HT-29 (cell line): ENCODE measurements at places on chromosomes 2 and 18. TPM values are rescaled to one million over a fixed set of nuclear protein-coding genes. Genes with fewer than 3 reads are reported as not detected.

- no peak for DNase-seq
Observed at GRCh38 chr18:40984856-40985255, 970.2 kb upstream of the PIK3C3 start.

DNA sequence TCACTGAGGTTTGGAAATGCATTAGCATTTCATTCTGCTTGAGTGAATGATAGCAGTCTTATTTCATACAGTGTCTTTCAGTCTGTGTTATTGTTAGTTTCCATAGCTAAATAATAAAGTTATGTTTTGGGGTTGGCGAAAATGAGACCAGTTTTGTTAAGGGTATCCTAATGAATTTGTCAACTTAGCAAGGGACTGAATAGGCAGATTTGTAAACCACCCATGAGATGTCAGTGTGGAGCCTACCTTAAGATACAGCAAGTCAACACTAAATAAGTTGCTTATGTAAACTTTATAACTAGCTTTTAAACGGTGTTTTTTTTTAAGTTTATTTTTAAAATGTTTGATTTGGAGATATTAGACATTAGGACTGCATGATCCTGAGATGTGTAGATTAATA is 11.9 kb downstream of the NAPG start:
- DNase-seq: no peak

MYO1B gene
- total RNA-seq: 2.0 and 2.5 TPM in 2 replicates

RGPD4 gene
- not detected in 2 replicates for total RNA-seq

GRCh38 chr18:24460388-24460787 is at the start of gene HRH4:
Gene HRH4, plus strand, starts transcription at chr18:24460637. Its CDS starts 92 bp downstream, at chr18:24460729.
- DNase-seq: no peak

DNA sequence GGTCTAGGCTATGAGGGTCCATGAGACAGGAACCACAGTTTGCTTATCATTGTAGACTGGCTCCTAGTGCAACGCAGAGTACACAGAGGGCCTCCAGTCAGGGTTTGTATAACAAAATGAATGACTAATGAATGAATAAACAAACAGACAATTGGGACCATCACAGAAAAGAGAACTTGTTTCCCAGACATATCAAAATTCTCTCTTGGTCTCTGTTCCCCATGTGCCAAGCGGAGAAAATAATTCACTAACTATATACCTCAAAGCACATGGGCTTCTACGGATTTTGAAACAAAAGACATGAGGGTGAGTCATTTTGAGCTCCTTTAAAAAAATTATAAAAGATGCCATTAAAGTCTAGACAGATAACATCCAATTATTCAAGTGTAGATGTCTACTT is 28.0 kb downstream of the INO80C start:
- no peak for DNase-seq

DNA sequence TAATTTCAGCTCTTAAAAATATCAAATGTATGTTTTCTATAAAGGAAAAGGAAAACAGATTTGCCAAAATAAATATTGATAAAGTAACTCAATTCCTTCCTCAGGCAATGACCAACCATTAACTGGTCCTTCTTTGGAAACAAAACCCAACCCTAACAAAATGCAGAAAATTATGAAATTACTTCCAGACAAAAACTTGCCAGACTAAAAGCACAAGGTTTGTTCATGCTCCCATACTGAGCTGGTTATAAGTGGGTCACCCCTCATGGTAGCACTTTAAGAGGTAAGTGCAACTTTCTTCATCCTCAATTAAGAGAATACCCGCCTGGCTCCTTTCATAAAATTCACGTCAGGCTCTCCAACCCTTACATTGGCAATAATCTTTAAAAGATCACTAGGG is 31.1 kb upstream of the TTC32 start:
- no peak for DNase-seq

DNA sequence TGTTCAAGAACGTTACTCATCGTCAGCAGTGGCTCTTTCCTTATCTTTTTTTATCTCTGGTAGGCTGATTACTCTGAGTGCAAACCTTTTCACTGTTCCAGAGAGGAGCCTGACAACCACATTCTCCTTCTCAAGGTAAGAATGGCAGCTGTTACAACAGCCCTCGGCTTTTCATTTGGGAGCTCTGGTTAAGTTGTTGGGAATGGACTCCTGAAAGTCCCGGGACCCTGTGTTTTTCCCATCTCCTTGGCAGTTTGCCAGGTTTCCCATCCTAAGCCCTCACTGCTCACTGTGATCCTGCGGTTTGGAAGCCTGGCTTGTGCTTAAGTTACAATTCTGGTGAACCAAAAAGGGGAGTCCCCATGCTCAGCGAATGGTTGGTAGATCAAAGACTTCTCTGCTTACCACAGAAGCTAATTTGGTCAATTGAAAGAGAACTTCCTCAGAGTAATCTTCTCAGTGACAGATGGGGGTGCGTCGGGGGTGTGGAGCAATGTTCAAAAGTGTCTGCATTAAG is 122.3 kb downstream of the LYPD6B start:
- no peak for DNase-seq

DNA sequence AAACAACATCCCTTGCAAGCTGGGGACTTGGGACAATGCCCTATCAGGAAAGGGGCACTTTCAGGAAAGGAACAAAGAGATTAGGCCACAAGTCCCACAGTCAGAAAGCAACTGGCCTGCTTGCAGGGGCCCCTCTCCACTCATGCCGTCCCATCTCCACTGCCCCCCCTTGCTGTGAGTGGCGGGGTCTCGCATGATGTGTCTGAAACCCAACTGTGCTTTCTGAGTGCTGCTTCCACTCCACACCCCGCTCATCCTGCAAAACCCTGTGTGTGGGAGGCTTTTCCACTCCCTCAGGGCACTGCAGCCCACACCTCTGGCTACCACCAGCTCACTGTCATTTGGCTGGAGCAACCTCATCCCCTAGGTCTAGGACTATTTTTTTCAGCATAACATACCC is 7.9 kb downstream of the HS6ST1 start:
- no peak for DNase-seq

GRCh38 chr2:53286345-53286744 is 481.3 kb upstream of the CHAC2 start:
- no peak for DNase-seq

HS6ST1 gene
- 17.6 and 17.7 TPM in 2 replicates for total RNA-seq

- DNase-seq: no peak
Observed at GRCh38 chr2:74253306-74253970, 55.0 kb downstream of the MTHFD2 start.

MPPE1 gene
- total RNA-seq: 19.0 and 21.5 TPM in 2 replicates

RHBDD1 gene
- 1.7 and 8.7 TPM in 2 replicates for total RNA-seq

CDK15 gene
- not detected in 2 replicates for total RNA-seq

AQP12B gene
- not detected in 2 replicates for total RNA-seq

WBP1 gene
- total RNA-seq: 71.2 and 76.1 TPM in 2 replicates

GRCh38 chr18:59878644-59879043 is 21.2 kb upstream of the PMAIP1 start:
- no peak for DNase-seq

HDAC4 gene
- 16.0 and 19.9 TPM in 2 replicates for total RNA-seq

DNA sequence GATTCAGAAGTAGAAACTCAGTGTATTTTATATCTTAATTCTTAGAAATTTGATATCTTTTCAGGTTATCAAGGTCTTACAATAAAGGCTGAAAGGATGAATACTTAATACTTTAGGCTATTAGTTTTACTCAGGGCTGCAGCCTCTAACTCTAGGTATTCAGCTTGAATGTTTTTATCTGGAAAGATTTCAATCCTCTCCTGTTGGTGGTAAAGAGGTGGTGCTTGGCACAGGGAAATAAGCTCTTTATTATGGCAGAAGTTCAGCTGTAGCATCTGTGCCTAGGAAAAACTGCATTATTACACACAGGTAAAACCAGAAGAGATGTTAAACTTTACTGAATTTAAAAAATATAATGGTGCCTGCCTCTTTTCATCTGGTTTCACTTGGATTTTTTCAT is 11.1 kb downstream of the ACVR2A start:
- DNase-seq: no peak

DNA sequence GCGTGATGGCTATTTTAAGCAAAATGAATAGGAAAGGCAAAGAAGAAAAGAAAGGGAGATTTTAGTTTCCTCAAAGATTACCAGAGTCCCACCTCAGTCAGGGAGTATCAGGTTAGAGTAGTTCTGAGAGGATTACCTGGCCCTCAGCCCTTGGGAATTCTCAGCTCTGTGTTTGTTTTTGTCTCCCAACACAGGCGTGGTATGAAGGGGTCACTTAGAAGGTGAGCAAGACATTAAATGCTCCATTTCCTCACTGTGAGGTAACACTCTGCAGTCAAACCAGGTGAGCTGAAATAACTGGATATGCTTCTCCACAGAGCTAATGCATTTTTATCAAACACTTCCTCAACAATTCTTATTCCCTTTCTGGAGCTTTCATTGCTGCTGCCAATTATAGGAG is 232.2 kb downstream of the IKZF2 start:
- peak; percentile 67 for DNase-seq

DTNA gene
- total RNA-seq: 0.18 TPM in 1 of 2 replicates, not detected in the other

- no peak for DNase-seq
Observed at GRCh38 chr2:234990300-234990699, 38.5 kb downstream of the SH3BP4 start.

DNA sequence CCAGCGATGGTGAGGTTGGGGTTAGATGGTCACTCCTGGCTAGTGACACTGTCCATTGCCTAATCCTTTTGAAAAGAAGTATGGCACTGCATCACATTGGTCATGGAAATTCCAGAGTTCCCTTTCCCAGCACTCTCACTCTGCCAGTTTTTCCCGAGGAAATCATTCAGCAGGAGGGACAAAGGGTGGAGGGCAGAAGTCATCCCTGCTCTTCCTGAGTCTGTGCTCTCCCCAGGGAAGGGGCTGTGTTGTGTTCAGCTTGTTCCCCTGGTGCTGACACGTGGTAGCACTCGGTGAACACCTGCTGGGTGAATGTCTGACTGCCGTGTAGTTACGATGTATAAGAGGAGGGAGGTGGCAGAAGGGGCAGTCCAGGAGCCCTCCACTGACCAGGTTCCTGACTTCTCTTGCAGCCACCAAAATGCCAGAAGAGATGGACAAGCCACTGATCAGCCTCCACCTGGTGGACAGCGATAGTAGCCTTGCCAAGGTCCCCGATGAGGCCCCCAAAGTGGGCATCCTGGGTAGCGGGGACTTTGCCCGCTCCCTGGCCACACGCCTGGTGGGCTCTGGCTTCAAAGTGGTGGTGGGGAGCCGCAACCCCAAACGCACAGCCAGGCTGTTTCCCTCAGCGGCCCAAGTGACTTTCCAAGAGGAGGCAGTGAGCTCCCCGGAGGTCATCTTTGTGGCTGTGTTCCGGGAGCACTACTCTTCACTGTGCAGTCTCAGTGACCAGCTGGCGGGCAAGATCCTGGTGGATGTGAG is 21.6 kb downstream of the STEAP3 start:
- DNase-seq: no peak

MSTN gene
- total RNA-seq: not detected in 2 replicates

- no peak for DNase-seq
Observed at GRCh38 chr2:25887624-25888242, 9.4 kb upstream of the ASXL2 start.

- peak; percentile 61 for DNase-seq
Observed at GRCh38 chr2:20516646-20517341, 69.9 kb downstream of the RHOB start.

CABYR gene
- 0.36 and 0.91 TPM in 2 replicates for total RNA-seq

DNA sequence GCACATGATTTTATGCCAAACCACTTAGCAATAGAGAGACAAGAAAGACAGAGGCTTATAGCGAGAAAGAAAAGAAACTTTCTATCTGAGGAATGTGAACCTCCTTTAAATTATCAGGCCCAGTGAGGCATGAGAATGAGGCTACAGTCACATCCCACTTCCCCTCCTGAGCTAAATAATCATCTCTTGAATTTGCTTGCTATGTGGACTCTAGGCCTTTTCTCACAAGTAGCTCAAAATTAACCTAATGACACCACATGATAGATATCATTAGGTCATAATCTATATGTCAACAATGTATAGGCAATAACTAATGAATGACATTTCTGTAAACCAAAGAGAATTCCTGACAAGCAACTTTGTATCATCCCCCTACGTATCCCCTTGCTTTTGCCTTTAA is 301.5 kb upstream of the MGAT5 start:
- DNase-seq: no peak

DNA sequence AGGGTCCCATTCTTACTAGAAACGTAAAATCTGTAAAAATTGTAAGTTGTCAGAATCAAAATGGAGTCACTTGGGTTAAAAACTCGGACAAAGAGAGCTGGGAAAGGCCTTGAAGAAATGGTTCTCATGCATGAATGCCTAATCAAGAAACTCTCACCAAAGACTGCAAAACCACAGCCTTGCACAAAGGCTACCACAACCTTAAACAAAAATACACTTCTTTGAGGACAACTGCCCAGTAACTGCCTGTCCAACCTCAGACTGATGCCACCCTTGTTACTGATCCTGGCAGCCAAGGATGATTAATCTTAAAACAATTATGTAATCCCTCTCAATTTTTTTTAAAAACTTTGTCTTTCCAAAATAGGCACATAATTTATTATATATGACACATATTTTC is 299.3 kb downstream of the CCDC85A start:
- no peak for DNase-seq

- DNase-seq: no peak
Observed at GRCh38 chr2:172999641-173000386, 75.8 kb upstream of the MAP3K20 start.

LYPD6B gene
- total RNA-seq: 2.1 and 3.1 TPM in 2 replicates

GRCh38 chr2:18154259-18154658 is 275.8 kb downstream of the KCNS3 start:
- DNase-seq: no peak

- DNase-seq: peak; percentile 97
Observed at GRCh38 chr2:70328921-70329561, 27.2 kb upstream of the FAM136A start.

KATNAL2 gene
- 0.23 TPM in 1 of 2 replicates, not detected in the other for total RNA-seq

DNA sequence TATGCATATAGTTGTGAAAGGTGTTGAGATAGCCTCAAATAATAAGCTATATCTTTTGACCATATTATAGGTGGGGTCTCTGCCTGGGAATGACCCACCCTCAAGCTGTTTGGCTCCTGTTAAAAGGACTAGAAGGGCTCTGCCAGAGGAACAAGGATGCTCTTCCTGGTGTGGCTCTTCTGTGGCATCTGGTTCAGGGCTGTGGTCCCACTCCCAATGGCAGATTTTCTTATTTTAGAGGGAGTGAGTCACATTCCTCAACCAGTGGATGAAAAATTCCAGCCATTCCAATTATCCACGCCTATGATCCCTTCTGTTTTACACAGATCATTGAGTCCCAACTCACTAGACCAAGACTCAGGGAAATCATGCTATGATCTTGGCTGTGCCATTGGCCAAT is 119.9 kb downstream of the PARD3B start:
- DNase-seq: no peak

DNA sequence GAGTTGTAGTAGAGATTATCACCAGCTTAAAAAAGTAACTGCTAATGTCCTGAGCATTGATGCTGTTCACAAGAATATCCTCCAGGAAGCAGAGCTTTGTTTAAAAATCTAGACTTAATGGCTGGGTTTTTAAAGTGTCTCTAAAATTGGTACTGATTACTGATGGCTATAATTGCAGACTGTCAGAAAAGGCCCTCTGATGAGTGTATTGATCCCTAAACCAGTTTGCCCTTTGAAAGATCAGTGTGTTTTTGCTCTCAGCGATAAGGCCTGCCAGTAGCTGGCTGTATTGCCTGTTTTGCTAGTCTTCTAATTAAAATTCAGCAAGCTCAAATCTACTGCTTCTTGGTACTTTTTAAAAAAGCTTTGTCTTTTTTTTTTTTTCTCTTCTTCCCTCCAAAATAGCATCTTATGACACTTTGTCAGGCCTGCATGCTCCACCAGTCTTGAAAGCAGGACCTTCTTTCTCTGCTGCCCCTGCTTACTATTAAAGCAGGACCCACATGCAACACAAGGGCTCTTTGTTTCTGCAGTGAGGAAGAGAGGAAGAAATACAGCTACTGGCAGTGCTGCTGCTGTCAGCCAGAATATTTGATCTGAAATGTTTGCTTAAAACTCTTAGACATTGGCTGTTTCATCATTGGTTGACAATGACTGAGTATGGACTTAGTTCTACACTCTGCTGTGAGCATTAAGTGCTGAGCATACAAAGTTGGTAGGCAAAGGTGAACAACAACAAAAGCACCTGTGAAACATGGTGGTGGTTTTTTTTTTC is 1.8 kb downstream of the SEC11C start:
- no peak for DNase-seq
